CD4-positive, alpha-beta T cell treated with Interleukin-6 for 4 hours (primary cell): ENCODE measurements at places on chromosomes 16 and 17.

- peak; percentile 88 for DNase-seq
Measured at GRCh38 chr16:57485916-57486857, at the start of gene DOK4. DOK4 (minus strand) TSS chr16:57486493; CDS start chr16:57479507, 6,986 bp downstream.

- DNase-seq: no peak
Measured at GRCh38 chr16:31022544-31023251, 10.7 kb upstream of the STX4 start.

- DNase-seq: no peak
Measured at GRCh38 chr17:74524653-74525464, 6.4 kb downstream of the CD300LB start.

DNA sequence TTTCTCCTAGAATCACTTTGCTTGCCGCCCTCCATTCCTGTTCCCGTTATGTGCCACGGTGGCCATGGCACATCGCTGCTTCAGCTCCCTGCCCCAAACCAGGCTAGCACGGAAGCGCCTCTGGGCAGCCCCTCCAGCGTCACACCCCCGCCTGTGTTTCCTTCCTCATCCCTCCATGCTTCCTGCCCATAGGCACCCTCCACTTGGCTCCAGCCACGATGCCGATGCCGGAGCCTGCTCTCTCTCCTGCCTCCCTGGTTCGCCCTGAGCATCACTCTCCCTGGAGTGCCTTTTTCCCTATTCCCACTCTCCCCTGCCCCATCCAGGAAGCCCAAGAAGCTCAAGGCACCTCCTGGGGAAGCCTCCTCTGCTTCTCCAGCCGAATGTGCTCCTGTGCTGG, 3.2 kb upstream of the ARHGAP23 start:
- DNase-seq: no peak

- DNase-seq: no peak
Measured at GRCh38 chr16:11129378-11129781, 126.6 kb downstream of the SOCS1 start.

- DNase-seq: no peak
Measured at GRCh38 chr17:28986714-28987655, 18.8 kb downstream of the SEZ6 start.

DNA sequence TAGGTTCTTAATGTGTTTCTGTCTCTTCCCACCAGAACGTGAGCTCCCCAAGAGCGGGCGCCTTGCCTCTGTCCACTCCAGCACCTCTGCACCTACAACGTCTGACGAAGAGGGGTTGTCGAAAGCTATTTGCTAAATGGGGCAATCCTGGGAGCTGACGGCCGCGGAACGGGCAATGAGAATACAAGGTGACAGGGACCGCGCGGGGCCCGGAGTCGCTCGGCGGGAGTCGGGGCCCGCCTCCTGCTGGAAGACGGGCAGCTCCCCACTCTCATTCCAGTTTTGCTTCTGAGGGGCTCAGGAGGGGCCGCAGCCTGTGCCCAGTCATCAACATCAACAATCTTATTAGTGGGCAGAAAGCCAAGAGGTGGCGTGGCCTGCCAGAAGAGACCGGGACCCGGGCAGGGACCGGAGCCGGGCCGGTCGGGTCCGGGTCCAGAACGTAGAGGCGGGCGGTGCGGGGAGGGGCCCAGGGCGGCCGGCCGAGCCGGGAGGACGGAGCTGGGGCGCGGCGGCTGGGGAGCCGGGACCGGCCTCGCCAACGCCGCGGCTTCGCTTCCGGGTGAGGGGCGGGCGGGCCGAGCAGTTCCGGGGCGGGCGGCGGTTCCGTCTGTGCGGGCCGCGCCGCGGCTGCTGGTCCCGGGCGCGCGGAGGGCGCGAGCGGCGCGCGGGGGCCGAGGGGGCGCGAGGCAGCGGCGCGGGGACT, at the start of gene MOSMO:
MOSMO (plus strand) TSS at position 603 of the 706 bp plus-strand sequence. CDS start 191 bp downstream, outside the sequence.
- DNase-seq: peak; percentile 77

DNA sequence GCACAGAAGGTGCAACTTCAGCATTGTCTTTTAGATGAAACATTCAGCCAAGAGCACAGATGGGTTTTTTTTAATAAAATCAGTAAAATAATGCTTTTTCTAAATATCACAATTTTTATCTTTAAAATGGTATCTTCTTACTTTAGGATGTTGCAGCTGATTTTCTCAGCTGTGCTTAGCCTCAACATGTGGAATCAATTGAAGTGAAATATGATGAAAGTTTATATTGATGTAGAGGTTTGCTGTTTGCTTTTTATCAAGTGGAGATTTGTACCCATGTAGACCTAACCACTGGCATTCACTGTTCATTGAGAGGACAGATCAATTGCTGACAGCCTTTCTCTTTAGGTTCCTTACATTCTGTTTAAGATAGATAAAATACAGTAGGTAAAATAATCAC, 107.8 kb downstream of the CYB561 start:
- DNase-seq: no peak

GRCh38 chr16:11260596-11260966, 4.6 kb upstream of the SOCS1 start:
- no peak for DNase-seq
